ENCODE measurements at places on chromosomes 7 and 10.

- no peak for DNase-seq
Measured at GRCh38 chr7:130966246-130967009, 232.4 kb upstream of the KLF14 start.

DNA sequence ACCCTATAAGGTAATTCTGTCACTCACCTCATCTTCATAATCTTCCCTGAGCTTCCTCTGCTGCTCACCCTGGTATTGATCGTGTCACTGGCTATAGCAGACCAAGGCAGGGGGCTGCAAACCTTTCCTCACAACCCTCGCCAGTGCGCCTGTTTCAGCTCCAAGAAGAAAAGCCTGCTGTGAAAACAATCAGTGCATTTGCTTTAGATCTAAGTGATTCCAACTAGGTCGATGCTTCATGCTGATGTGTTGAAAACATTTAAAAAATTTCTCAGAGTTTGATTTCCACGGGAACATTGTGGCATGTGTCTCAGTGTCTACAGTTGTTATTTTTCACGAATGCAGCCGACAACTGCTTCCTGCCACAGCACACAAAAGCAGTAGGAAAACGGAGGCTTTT is 27.3 kb downstream of the POU6F2 start:
- no peak for DNase-seq

- DNase-seq: no peak
Measured at GRCh38 chr7:45215601-45216062, 58.0 kb downstream of the RAMP3 start.

DNA sequence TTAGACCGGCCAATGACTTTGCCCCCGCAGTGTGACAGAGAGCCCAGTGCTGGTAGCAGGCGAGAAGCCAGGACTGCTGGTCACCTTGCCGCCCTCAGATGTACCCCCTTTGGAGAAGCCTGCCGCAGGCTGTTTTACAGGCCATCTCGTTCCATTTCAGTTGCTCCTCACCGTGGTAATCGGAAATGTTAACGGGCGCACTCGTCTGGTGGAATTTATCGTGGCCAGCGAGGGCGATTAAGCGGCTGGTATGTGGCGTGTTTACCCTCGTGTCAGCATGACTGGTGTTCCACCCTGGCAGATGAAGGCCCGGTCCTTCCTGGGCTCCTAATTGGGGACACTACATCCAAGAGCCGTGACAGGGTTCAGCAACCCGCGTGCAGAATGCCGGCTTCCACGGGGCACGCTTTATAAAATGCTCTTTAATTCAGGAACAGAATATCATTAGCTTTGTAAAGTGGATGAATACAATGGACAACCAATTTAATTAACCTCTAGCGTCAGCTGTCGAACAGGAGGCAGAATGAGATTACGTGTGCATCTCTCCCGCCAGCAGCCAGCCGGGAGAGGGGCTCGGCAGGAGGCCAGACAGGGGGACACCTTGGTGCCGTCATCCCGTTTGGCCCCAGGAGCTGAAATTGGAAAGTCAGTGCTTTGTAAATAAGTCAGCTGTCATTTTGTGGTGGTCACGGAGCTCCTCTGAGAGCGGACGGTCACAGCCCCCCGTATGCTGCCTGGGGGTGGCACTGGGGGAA is 108.3 kb downstream of the NKX6-2 start:
- no peak for DNase-seq

DNA sequence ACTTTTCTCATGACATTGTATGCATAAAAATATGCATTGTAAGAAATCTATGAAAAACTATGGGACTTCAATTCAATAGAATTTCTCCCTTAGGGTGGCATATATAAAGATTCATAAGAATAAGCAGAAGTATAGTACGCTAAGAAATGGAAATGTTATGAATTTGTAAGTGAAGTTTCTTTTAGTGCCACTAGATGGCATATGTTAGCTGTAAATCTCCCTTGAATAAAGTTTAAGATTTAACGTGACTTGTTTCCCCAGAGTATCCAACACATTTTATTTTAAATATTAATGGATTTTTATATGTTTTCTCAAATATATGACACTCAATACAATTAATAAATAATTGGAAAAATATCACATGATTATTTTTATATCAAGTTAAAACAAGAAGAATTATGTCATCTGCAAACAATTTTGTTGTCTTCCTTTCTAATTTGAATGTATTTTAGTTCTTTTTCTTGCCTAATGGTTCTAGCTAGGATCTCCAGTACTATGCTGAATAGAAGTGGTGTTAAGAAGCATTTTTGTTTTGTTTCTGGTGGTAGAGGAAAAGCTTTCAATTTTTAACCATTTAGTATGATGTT is 287.2 kb downstream of the HGF start:
- no peak for DNase-seq

DNA sequence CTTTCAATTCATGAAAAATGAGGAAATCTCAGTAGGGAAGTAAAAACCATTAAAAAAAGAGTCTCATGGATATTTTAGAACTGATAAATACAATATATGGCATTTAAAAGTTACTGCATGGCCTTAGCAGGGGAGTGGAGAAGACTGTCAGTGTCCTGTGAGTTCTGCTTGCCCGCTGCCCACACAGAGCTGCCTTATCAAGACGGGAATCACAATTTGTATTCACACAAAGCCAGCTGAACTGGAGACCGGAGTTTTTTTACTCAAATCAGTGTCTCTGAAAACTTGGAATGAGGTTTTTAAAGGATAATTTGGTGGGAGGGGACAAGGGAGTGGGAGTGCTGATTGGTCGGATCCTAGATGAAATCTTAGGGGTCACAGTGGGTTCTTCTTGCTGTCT is 17.1 kb downstream of the LANCL2 start:
- peak; percentile 8 for DNase-seq

GRCh38 chr10:112756235-112756527 is 193.9 kb upstream of the TCF7L2 start:
- DNase-seq: no peak

- DNase-seq: no peak
Measured at GRCh38 chr10:14456870-14457266, 126.1 kb upstream of the FRMD4A start.

DNA sequence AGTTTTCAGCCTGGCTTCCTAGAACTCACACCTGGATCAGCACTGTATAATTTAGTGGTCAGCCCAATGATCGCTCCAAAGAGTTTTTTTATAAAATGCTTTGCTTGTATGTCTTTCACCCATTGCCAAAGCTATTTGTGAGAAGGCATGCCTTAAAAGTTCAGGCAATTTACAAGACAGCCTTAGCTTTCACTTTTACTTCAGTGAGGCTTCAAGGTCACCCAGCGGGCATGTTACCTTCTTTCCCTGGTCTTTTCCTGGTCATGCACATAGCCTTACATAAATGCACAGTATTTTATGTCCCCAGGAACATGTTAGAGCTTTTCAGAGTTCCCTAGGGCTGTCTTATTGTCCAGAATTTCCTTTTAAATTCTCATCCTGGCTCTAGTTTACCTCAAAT is 179.9 kb upstream of the TMEM72 start:
- DNase-seq: no peak

DNA sequence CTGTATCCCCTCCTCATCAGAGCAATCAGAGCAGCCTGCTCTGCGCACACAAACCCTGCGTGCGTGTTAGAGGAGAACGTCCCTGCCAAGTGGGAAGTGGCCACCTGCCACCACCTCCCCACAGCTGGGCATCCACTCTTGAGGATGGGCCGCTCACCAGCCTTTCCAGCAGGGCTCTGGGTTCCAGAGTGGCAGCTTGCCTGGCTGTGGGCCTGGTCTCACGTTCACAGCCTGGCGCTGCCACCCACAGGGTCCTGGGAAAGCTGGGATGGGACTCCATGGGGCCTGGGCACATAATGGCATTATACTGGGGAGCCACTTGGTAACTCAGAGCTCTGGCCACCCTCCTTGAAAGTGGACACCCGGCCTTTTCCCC is 151.1 kb upstream of the PPP2R2D start:
- DNase-seq: no peak

DNA sequence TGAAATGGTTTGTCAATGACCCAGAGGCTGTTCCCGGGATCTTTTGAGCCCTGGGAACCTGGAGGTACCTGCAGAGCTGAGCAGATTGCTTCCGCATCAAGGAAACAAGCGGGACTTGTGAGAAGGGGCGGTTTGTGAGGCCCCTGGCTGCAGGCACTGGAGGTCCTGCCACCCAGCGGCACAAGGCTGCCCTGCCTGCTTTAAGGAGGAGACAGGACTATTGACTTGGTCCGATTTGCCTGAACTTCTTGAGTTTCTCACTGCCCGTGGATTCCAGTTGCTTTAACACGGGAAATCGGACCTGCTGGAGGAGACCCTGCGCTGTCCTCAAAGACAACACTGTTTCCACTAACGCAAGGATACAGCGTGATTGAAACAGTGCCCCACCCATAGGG is 130.1 kb downstream of the DNAJB6 start:
- no peak for DNase-seq
